Right cardiac atrium (tissue), 5 donors: ENCODE measurements at places on chromosomes 12 and 14. TPM values are rescaled to one million over a fixed set of nuclear protein-coding genes. Genes with fewer than 3 reads are reported as not detected.

KLRC1 gene
- total RNA-seq: not detected

EXOC3L4 gene
- total RNA-seq: 1.1 TPM

C12orf54 gene
- not detected for total RNA-seq

- DNase-seq: no peak
Observed at GRCh38 chr14:103326078-103326477, 8.0 kb upstream of the EIF5 start.

DNA sequence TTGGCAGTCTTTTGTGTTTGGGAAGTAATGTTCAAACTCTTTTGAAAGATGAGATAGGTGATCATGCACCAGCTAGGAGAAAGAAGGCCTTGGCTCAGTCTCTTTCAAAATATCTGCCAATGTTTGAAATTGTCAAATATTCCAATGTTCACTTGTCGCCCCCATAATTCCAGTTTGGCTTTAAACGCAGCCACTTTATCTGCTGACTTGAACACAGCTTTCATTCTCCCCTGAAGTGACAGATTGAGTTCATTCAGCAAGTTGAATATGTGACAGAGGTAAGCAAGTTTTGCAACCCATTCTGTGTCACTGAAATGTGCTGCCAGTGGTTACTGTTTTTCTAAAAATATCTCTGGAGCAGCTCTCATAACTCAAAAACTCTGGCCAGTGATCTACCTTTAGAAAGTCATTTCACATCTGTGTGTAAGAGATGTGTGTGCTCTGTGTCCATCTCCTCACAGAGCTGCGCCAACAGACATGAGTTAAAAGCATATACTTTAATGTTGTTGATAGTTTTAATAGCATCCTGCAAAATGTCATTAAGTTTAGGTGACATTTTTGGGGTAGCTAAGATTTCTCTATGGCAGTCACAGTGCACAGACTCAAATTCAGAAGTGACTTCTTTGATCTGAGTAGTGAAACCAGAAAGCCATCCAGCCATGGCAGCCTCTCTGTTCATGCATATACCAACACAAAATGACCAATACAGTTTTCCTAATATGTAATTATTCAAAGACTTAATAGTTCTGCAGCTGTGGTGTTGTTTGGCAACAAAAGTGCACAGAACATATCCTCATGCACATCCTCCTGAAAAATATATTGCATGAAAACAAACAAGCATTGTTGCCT is 614.3 kb upstream of the MIS18BP1 start:
- no peak for DNase-seq
